Mammary epithelial cell (primary cell): ENCODE measurements at places on chromosomes 7 and 10. TPM values are rescaled to one million over a fixed set of nuclear protein-coding genes. Genes with fewer than 3 reads are reported as not detected.

Gene PRSS1
- not detected for polyA plus RNA-seq

Gene ADAM22
- 0.06 TPM for polyA plus RNA-seq

Gene SPOCK2
- 0.10 TPM for polyA plus RNA-seq

Gene STEAP4
- 0.01 TPM for polyA plus RNA-seq

Gene SLC26A5
- not detected for polyA plus RNA-seq

Gene SMARCD3
- polyA plus RNA-seq = 3.9 TPM

Gene A1CF
- polyA plus RNA-seq = not detected

Gene ANKRD61
- 0.22 TPM for polyA plus RNA-seq

Gene PON3
- polyA plus RNA-seq = 0.69 TPM

Gene ZNF735
- polyA plus RNA-seq = not detected

DNA sequence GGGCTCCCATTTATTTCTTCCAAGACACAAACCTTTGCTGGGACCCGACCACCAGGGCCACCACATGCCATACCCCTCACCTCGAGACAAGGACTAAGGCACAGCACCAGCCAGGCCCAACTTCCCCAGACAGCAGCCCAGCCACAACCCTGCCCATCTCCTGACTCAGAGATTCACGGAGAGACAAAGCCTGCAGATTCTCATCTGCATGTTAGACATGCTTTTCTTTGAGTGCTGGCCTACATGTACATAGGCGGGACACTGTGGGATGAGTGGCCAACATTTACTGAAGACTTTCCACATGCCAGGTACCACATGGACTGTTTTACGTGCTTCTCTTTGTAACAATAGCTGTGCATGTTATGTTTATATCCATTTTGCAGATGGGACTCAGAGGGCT, 221.3 kb upstream of the ZMIZ1 start:
- DNase-seq = no peak

GRCh38 chr10:18822156-18822555, 162.9 kb downstream of the ARL5B start:
- DNase-seq = no peak

DNA sequence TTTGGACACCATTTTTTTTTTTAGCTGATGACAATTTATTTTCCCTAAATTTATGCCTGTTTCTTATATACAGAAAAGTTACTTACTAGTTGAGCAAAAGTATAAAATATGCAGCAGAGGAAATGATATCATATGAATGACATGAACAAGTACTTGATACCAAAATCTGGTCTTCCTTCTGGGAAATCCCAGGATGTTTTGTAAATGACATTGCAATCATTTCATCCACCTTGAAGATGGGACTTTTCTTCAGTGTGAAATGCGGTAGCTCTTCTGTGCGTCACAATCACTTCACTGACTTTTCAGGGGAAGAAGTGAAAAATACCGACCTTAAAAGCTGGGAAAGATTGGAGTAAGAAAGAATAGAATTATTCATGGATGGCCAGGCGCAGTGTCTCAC, 23.8 kb downstream of the C1QL3 start:
- no peak for DNase-seq

- DNase-seq = no peak
Observed at GRCh38 chr10:116961406-116962251, 43.4 kb downstream of the SHTN1 start.

- DNase-seq = no peak
Observed at GRCh38 chr10:123537188-123537961, 128.8 kb upstream of the GPR26 start.

- DNase-seq = no peak
Observed at GRCh38 chr7:37109843-37110242, 338.8 kb downstream of the ELMO1 start.

GRCh38 chr7:90841759-90842429, 245.8 kb downstream of the CDK14 start:
- no peak for DNase-seq

DNA sequence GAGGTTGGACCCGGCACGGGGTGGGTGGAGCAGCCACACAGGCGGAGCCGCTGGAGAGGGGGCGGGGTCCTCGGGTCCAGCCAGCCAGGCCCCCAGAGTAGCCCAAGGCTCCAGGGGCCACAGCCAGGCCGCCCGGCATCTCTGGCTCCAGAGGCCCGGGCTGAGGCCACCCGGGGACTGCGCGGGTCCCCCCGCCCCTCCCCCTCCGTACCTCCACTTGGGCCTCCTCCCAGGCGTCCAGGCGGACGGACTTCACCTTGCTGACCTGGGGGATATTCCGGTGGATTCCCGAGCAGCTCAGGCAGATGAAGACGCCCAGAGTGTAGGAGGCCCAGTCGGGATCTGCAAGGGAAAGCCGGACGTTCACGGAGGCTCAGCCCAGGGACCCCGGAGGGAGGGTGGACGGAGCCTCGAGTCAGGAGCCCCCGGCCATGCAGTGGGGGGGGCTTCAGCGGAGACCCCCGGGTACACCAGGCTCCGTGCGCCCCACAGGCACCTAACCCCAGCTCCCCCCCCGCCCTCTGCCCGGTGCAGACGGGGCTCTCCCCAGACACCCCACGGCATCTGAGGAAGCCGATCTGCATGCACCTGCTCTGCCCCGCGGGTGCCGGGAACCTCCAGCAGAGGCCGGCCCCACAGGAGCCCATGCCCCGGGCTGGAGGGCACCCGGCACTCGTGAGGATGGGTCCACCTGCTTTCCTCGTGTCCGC, 19.2 kb downstream of the ADAP1 start:
- DNase-seq = no peak

GRCh38 chr7:159042581-159043101, 102.0 kb downstream of the VIPR2 start:
- no peak for DNase-seq

DNA sequence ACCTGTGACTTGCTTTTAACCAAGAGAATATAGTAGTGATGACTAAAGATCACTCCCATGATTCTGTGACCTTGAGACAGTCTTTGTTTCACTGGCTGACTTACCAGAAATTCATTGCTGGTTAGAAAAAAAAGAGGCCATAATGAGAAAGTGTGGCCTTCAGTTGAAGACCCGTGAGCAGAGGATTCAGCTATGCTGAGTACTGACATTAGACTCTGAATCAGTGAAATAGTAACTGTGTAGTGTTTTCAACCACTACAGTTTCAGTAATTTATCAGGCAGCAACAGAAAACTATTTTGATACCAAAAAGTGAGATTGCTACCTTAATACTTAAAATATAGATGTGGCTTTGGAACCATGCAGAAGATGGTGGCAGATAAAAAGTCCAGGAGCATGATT, 298.0 kb upstream of the KCND2 start:
- DNase-seq = no peak

- DNase-seq = peak; percentile 53
Observed at GRCh38 chr7:90661290-90662151, 65.4 kb downstream of the CDK14 start.

DNA sequence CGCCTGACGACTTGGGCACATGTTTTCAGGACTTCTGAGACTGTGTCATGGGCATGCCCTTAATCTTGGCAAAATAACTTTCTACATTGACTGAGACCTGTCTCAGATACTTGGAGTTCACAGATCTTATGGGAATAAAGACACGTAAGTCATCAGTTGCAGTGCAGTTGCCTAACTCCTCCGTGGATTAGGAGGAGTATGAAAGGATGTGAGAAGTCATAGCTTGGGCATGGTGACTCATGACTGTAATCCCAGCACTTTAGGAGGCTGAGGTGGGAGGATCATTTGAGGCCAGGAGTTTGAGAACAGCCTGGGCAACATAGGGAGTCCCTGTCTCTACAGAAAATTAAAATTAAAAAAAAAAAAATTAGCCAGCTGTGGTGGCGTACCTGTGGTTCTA, 49.6 kb downstream of the EXOC6 start:
- no peak for DNase-seq

GRCh38 chr10:113961182-113962031, 82.3 kb upstream of the ADRB1 start:
- DNase-seq = no peak

GRCh38 chr7:19284136-19284535, 138.9 kb upstream of the FERD3L start:
- no peak for DNase-seq

DNA sequence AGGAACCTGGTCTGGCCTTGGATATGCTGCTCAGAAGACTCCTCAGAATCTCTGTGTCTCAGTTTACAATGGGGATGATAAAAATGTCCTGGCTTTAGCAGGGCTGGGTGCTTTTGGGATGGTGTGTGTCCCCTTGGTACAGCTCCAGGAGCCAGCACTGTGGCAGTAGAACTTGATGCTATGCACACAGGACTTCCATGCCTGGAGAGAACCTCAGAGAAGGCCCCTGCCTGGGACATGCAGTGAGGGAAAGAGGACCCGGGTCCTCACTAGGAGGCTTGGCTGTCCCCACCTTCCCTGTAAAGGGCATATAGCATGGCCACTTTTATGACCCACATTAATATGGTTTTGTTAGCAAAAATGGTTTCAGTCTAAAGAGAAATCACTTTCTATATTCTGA, 100.5 kb downstream of the GLRX3 start:
- peak; percentile 0 for DNase-seq

- peak; percentile 12 for DNase-seq
Observed at GRCh38 chr7:80359476-80359875, 152.4 kb downstream of the GNAT3 start.

DNA sequence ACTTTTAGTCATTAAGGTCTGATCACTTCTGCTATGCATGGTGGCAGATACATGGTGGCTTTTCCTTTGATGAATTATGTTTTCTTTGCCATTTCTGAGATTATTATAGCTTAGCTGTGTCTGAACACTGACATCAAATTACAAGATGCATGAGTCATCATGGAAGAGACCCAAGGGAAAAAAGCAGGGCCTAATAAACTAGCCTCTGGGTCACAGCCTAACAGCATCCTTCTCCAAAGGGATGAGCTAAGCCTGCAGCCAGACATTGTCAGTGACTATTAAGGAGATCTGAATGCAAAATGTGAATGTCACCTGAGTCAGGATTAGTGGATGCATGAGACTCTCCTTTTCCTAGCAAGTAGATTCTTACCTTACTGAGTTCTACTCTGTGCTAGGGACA, 19.1 kb upstream of the OGDHL start:
- DNase-seq = no peak

DNA sequence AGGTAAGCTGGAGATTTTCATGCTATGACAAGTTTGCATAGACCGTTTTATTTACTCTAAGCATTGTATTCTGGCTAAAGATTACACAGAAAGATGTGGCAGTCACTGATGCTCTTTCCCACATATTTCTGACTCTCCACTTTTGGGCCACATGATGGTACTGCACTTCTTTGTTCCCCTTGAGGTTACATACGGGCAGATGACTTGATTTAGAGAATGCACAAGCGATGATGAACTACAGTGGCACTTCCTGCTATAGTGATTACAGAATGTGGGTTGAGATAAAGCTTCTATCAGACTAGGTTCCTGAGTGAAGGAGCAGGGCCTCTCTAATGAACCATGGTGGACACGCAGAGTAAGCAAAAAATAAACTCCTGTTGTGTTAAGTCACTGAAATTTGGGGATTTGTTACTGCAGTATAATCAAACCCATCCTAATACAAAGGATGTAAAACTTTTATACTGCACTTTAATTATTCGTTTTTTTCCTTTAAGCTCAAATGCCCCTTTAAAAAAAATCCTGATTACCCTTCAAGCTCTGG, 177.9 kb downstream of the TAX1BP1 start:
- peak; percentile 49 for DNase-seq

GRCh38 chr10:72126184-72126871, 38.0 kb upstream of the SPOCK2 start:
- DNase-seq = peak; percentile 25

DNA sequence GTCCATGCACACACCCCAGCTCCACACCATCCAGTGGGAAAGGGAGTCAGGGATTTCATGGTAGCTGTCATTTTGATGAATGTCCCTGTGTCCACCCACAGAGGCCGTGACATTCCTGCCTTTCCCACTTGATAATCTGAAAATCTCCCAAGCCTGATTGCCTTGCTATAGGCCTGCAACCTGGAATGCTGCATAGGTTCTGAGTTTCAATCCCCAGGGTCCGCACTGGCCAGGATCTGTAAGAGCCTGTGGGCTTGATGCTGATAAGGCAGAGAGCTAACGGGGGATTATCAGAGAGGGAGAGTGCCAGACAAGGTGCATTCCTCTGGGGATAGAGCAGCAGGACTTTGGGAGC, 57.5 kb downstream of the RBM20 start:
- no peak for DNase-seq

DNA sequence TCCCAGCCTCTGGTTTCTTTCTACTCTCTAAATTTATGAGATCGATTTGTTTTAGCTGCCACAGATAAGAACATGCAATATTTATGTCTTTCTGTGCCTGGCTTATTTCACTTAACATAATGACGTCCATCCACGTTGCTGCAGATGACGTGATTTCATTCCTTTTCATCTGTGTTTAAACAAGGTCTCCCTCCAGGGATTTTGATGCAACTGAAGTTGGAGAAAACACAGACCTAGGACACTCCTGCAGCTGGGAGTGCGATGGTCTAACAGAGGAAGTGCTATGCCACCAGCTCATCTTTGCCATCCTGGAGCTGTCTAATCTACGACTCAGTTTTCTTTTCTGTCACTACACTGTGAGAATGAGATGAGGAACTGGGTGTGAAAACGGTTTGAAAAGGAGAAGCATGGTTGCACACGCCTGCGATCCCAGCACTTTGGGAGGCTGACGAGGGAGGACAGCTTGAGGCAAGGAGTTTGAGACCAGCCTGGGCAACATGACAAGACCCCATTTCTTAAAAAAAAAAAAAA, 1.5 kb upstream of the KCTD7 start:
- no peak for DNase-seq

DNA sequence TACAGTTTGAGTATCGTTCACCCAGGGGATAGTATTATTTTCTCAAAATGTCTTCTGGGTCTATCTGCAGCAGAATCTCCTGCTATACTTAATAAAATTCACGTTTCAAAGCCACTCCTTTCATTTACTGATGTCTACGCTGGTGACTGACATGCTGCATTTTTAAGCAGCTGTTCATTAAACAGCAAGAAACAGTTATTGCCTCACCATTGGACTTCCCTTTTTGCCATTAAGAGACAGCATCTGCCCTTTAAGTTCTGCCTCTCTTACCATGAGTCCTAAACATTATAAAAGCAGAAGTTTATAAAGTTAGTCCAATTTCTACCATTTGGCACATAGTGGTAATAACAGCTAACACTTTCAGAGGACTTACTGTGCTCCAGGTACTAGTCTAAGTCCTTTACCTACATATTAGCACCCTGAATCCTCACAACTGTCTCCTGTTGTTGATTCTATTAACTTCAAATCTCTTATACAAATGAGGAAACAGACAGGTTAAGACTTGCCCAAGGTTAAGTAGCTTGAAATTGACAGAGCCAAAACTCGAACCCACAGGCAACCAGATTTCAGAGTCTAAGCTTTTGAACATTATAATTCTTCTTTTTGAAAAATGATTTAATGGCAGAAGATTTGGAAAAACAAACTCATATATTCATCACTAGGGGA, 169.5 kb downstream of the SNX13 start:
- DNase-seq = peak; percentile 20

GRCh38 chr7:102426268-102427018, 6.9 kb upstream of the ORAI2 start:
- no peak for DNase-seq
